ENCODE measurements at places on chromosomes 3 and 15.

GRCh38 chr15:84967380-84967779, 14.3 kb upstream of the PDE8A start:
- no peak for DNase-seq

- DNase-seq: no peak
Measured at GRCh38 chr15:83322061-83322460, 37.6 kb upstream of the BNC1 start.

GRCh38 chr3:20406611-20407011, 220.6 kb upstream of the SGO1 start:
- no peak for DNase-seq

- no peak for DNase-seq
Measured at GRCh38 chr15:40558952-40559742, 5.7 kb downstream of the CCDC32 start.

DNA sequence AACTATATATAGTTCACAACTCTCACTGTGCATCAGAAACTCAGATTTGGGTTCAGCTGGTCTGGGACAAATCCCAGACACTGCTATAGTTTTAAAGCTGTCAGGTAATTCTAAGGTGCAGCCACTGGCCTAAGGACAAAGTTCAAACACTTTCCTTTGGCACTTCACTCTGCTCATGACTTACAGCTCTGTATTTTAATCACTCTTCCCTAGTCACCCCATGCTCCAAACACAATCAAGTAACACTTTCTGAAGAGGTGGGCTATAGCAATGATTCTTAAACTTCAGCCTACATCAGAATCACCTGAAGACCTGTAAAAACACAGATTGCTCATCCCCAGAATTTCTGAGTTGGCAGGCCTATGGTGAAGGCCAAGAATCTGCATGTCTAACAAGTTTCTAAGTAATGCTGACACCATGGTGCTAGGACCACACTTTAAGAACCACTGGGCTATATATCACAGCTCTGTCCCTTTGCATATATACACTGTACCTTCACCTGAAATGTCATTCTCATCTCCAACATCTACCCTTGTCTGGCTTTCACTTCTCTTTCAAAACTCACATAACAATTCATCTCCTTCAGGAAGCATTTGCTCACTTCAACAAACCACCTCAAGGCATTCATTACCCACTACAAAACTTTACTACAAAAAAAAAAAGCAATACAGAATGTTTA, 21.4 kb downstream of the STAG1 start:
- DNase-seq: no peak

- DNase-seq: no peak
Measured at GRCh38 chr3:149620291-149621020, 37.4 kb downstream of the WWTR1 start.

- no peak for DNase-seq
Measured at GRCh38 chr3:52193065-52193464, 4.9 kb upstream of the ALAS1 start.

DNA sequence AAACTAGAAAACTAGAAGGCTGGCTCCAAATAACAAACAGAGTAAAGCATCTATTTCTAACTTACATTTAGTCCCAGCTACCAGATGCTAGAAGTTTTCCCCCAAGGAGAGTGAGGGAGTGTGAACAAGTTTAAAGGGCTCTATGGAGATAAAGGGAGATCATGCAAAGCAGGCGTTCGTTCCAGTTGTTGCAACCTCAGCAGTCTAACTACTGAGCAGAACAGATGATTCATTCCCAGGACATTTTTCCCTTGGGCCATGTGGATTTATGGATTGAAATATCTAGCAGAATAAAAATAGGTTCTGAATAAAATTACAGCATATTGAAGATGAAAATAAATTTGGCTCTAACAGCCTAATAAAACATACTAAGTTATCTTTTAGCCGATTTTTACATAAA, 154.8 kb upstream of the TTC14 start:
- DNase-seq: no peak

DNA sequence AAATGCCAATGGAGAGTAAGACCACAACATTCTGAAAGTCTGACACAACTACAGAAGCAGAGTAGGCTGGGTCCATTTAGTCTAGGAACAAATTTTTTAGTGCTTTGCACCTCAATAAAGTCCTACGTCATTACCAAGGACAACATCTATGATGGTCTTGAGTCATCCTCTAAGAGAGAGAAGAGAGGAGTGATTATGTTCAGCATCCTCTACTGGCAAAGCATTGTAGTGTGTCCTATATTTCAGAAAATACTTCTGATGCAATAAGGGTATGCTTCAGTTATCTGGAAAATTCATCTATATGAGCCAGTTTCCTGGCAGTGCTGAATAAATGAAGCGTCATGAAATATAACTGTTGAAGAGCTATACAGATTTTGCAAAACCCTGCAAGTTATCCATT, 95.6 kb downstream of the P2RY1 start:
- no peak for DNase-seq

GRCh38 chr3:104546301-104546700, 820.4 kb upstream of the ALCAM start:
- no peak for DNase-seq

DNA sequence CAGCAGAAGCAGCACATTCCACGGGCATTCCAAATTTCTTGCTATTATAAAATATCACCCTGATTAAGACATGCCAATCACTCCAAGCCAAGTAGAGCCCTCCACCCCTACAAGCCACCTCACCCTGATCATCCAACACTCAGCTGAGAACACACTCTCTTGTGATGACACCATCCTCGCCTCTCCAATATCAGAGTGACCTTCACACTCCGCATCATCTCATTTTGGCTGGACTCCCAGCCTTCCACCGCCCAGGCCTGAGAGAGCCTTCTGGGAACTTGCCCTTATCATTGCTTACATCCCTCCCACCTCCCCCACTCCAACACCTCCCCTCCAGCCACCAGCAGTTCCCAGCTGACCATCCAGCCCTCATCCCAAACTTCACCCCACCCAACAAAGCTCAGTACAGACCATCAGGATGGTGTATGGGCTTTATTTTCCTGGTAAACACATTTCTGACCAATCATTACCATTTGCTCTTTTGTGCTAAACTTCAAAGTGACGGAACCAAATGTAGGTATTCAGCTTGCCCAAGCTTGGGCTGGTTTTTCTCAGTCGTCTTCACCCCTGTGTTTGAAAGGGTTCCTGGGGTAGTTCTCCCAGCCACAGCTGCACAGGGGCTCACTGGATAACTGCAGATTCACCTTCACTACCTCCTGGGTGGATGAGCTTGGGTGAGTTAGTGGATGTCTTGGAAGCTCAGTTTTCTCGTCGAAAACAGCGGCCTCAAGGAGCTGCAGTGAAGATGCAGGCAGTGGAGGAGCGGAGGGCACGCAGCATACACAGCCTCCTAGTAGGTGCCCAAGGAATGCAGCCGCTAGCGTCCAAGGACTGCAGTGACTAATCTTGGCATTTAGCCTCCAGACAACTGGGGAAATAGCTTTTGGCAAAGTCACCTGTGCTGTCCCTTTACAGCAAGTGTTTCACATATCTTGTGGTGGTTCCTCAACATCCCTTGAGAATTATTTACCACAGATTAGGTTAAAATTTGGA, 115.1 kb downstream of the LIPC start:
- no peak for DNase-seq

DNA sequence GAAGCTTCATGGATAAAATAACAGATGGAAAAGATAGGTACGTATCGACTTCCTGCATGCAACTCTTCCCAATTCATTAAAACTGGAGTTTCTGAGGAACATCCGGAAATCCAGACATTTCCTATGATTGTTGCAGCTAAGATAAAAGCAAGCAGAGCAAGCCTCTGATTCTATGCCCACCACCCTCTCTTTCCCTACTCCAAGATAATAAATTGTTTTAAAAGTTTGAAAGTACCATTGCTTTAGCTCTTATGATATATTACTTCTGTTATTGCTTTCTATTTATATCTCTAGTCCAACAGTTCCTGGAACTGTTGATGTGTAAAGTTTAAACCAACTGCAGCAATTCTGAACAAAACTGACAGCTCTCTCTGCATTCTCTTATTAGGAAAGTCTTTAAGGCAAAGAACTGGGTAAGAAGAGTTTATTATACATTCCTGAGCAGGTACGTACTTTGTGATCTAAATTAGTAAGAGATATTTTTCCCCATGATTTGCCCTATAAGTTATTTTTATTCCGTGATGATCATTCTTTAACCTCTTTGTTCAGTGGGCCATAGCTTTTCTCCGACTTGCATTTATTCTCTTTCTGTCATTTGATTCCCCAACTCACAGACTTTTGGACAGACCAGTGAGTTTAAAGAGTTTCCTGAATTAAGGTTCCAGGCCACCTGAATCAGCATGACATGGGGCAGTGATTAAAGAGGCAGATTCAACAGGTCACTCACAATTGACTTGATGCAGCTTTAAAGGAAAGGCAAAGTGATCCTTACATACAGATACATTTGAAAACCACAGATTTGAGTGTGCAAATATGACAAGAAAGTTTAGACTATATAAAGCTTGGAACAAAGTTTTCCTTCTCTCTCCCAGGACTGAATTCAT, 94.2 kb upstream of the THRB start:
- no peak for DNase-seq

GRCh38 chr15:40873694-40874561, at the start of gene RHOV:
Gene RHOV (minus strand): TSS chr15:40874234. CDS start chr15:40874139, 95 bp downstream.
- peak; percentile 11 for DNase-seq

GRCh38 chr3:70774641-70775040, 462.2 kb upstream of the MDFIC2 start:
- no peak for DNase-seq

- DNase-seq: no peak
Measured at GRCh38 chr3:13655061-13655913, 106.4 kb downstream of the FBLN2 start.

DNA sequence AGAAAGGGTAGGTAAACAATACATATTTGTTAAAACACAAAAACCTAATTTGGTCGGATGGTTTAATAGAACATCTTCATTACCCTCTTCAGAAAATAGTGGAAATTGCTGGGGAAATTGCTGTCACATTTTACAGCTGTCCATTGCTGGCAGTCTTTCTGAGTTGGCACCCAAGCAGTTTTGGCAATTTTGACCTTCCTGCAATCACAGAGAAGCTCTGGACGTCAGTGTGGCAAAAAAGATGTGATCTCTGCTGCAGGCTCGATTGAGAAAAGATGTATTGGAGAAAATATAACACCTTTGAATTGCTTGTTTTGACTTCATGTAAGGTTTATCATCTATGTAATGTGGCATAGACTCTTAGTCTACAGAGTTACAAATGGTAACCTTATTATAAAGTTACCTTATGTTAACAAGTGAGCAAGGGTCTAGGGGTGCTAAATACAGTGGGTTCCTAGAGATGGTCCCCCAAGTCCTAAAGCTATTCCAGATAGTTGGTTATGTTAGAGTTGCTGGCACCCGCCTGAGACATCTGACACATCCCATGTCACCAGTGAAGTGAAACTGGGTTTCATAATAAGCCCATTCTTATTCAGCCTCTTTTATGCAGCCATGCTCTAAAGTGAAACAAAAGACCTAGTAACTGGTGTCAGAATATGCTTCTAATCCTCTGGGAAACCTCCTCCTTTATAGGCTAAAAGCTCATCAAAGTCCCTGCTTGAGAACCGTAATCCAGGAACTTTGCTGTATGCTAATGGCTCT, 14.0 kb downstream of the UBE2E1 start:
- no peak for DNase-seq

DNA sequence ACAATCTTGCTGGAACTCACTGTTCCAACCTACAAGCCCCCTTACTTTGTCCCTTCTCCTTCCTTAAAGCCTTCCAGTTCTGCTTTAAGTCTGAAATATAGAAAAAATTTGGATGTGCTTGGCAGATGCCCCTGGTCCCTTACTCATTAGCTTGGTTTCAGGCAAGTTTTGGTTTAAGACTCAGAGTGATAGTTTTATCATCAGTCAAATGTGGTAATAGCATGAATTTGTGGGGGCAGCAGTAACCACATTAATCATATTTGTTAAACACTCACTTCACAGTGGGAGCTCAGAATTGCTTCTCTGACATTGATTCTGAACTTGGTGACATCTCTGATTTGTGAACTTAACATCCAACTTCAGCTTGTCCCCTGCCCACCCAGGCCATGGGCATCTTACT, 58.3 kb upstream of the ALDH1A3 start:
- no peak for DNase-seq

- no peak for DNase-seq
Measured at GRCh38 chr15:41017066-41017735, 63.9 kb downstream of the CHAC1 start.

- no peak for DNase-seq
Measured at GRCh38 chr3:172704001-172704400, 6.9 kb downstream of the NCEH1 start.

GRCh38 chr15:26475554-26475953, 297.3 kb downstream of the GABRB3 start:
- no peak for DNase-seq

DNA sequence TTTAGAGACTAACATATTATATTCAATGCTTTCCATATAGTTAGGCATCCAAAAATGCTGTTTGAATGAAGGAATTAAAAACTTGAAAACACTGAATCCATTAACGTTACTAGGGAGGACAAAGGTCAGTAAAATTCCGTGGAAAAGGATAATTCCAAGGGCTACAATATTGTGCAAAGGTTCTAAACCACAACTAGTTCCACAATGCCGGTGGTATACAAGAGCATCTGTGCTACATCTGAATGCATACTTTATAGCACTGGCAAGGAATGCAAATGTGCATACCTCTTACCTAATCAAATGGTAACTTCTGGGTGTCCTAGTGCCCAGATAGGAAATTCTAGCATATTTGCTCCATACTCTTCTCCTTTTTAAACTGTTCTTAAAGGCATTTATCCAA, 2.2 kb downstream of the ICE2 start:
- DNase-seq: no peak

GRCh38 chr3:4807381-4808280, 171.6 kb upstream of the BHLHE40 start:
- no peak for DNase-seq

GRCh38 chr3:57544181-57545125, at the start of gene DNAH12:
Gene DNAH12 (minus strand): TSS chr3:57544344. CDS start chr3:57542870, 1,474 bp downstream.
- peak; percentile 80 for DNase-seq

DNA sequence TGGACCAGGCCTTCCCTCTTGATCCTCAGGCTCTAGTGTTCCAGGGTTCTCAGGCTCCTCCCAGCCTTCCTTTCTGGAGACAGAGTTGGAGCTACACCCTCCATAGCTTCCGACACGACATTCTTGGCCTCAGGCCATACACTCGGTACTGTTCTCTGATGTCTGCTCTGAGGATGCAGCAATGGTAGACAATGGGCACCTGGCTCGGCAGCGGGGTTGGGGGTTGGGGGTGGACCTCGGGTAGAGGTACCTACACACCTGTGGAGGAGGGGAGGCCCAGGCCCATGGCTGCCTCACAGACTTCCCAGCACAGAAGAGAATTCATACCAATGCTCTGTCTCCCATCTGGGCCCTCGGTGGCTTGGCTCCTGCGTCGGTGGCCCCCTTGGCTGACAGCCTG, 21.4 kb downstream of the CCDC13 start:
- DNase-seq: no peak

Measured in DMS153 (cell line).